Ureter (tissue), 1 donor: ENCODE measurements at places on chromosomes 16 and 17. TPM values are rescaled to one million over a fixed set of nuclear protein-coding genes. Genes with fewer than 3 reads are reported as not detected.

- no peak for DNase-seq
Measured at GRCh38 chr16:84367297-84367680, 1.0 kb upstream of the ATP2C2 start.

DNA sequence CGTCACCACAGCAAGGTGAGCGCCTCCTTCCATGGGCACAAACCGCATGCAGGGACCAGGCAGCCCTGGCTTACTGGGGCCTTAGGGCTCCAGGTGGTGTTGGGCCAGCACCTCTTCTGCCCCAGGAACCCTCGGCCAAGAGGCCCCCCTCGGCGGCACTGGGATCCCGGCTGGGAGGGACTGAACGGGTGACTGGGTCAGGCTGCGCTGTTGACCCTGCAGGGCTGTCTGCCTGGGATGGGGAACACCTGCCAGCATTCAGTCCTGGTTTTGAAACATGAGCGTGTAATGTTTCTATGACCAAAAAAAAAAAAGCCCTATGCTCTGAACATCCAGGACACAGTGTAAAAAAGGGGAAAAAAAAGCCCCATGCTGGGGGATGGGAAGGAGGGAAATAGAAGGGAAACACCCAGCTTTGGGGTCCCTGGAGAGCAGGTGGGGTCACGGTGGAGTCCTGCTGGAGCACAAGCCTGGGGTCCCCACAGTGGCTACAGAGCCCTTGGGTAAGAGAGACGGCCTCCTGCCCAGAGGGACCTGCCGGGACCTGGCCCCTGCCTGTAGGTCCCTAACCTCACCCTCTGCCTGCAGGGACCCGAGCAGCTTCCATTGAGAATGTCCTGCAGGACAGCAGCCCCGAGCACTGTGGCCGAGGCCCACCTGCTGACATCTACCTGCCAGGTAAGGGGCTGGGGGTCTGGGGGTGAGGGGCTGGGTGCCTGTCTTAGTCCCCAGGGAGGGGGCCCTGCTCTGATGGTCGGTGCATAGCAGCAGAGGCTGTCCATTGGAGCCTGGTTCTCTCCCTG lies 9.9 kb upstream of the NUDT16L1 start:
- DNase-seq, result no peak

- DNase-seq, result no peak
Measured at GRCh38 chr17:45106096-45106495, 26.2 kb downstream of the PLCD3 start.

GRCh38 chr16:2008631-2009163 lies 924 bp downstream of the ZNF598 start:
- DNase-seq, result no peak

DNA sequence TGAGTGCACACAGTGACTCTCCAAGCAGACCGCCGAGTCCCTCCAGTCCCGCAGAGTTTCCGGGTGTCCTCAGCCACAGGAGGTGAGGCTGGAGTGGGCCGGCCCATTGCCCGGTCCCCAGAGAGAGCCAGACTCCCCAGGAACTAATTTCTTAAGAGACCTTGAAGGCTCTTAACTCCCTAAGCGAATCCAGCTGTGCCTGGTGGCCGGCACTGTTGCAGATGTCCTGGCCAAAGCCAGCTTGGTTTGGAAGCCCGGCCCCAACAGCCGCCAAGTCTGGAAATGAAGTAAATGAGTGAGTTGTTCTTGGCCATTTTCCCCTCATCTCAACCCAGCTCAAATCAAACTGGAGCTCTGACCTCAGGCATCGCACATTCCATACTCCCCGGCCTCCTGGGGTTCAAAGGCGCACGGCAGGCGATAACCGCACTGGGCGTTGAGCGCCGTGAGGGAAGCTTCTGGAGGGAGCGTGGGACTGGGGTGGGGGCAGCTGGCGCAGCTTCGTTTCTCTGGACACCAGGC lies 42.0 kb downstream of the CMIP start:
- DNase-seq, result no peak

- no peak for DNase-seq
Measured at GRCh38 chr17:9206741-9207332, 185.5 kb downstream of the NTN1 start.

DNA sequence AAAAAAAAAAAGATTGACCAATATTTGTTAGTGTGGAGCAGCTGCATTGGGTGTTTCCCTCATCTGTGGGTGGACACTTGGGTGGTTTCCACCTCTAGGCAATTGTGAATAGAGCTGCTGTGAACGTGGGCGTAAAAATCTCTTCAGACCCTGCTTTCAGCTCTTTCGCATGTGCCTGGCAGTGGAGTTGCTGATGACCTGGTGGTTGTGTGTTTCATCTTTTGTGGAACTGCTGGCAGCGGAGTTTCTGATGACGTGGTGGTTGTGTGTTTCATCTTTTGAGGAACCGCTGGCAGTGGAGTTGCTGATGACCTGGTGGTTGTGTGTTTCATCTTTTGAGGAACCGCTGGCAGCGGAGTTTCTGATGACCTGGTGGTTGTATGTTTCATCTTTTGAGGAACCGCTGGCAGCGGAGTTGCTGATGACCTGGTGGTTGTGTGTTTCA lies 21.4 kb downstream of the ZC3H18 start:
- no peak for DNase-seq

- DNase-seq, result peak; percentile 66
Measured at GRCh38 chr17:40551879-40552768, 13.1 kb downstream of the CCR7 start.

DNA sequence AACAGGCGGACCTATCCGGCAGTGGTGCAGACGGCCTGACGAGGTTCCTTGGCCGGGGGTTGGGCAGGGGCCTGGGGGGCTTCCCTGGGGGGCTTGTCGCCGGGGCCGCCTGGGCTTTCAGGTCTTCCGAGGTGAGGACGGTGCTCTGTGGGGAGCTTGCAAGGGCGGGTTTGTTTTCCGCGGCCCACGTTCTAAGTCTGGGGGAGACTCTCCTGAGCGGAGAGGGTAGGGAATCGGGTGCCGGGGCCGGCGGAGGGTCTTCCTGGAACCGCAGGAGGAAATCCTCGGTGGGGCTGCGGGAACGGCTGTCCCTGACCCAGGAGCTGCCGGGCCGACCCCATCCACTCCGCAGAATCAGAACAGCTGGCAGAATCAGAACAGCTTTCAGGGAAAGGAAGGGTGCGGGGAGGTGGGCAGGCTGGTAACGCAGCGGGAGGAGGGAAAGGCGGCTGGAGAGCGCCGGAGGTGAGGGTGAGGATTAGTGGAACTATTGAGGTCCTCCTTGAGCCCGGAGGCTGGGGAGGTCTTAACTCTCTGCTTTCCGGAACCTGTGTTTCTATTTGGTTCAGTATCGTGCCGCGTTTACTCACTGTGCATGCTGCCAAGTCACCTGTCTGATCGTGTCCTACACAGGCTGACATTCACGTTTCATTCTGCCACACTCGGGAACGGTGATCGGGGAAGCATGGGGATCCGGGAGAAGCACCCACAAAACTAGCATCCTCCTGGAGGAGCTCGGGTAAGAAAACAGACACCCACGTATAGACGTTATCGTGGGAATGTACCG lies 28.9 kb downstream of the CPSF4L start:
- DNase-seq, result peak; percentile 53

GRCh38 chr16:88421301-88421700 lies 31.8 kb upstream of the ZFPM1 start:
- no peak for DNase-seq

DNA sequence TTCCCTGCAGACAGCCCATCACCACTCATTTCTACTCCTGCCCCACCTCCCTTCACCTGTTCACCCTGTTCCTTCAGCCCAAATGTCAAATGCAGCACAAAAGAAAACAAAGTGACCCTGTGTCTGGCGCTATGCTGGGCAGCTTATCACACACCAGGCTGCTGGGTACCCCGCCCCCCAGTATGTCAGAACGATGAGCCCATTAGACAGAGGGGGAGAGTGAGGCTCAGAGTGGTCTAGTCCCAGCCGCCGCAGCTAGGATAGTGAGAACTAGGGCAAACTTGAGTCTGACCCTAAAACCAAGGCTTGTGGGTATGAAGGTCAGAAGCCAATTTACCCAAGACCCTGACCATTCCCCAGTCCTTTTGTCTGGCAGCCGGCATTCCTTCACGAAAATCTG lies 4.0 kb downstream of the TNP2 start:
- no peak for DNase-seq

DNA sequence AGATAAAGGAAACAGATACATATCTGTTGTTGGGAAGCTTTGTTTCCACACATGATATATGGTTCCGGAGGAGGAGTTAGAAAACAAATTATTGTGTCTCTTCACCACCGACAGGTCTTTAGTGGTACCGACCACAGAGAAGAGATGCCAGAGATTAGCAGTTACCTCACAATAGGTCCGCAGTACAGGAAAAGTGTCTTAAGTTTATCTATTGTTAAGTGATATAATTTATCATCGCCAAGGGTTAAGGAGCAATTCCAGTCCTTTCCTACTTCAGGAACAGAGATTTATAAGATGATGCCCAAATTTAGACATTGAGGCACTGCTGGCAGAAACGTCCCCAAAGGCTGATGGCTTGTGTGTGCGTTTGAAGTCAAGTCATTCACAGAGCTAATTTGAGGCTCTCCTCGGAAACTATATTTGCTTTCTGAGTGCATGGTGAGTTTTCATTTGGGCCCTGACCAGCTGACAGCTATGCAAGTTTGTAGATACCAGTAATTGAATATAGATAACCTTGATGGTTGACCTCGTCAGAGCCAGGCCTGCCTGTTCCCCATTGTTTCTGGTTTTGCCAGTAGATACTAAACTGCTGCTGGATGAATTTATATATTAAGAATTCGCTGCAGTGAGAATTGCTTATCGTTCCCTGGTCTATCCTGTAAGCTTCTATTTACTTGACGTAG lies 196.4 kb upstream of the IRX3 start:
- no peak for DNase-seq

GRCh38 chr16:19883296-19883965 lies 1.2 kb downstream of the GPRC5B start:
- DNase-seq, result no peak

DNA sequence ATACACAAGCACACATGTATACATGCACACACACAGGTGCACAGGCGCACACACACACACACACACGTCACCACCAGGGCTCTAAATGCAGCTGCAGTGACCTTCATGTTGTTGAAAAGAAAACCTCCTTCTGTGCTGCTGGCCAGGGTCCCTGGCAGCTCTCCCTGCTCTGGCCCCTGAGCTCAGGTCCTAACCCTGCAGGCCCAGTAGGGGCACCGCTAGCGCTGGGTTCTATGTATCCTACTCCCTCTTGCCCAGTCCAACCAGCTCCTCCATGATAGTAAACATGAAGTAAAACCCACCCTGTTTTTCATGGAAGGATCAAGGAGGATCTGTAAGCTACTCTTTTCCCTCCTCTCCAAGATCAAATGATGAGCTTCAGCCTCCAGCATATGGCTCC lies 172.8 kb downstream of the RBFOX3 start:
- DNase-seq, result no peak

GRCh38 chr17:76014100-76014924 lies 12.8 kb downstream of the EVPL start:
- peak; percentile 70 for DNase-seq

DNA sequence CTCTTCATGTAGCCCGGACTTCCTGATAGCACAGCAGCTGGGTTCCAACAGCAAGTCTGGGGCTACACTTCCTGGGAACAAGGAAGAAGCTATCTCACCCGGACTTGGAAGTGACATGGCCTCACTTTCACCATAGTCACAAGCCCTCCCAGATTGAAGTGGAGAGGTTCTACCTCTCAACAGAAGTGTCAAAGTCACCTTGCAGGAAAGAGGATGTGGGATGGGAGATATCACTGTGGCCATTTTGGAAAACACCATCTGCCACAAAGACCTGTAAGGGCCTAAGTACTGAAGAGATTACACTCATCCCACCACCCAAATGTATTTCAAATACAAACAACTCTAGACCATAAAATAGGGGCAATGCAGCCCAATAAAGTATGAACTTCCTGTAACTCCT lies 29.9 kb upstream of the DHRS7B start:
- DNase-seq, result no peak

DNA sequence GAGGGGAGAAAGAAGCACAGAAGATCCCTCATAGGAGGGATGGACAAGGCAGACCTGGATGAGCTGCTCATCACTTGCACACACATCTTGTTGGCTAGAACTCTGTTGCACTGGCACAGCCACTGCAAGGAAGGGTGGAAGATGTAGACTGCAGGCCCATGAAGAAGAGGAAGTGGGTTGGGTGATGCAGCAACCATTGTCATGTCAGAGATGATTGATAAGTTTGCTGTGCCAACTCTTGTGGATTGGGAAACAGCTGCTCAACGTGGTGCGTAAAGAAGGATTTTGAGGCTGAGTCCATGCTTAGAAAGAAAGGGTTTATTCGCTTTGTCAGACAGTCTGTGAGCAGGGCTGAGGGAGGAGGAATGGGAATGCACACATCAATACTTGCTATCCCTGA lies 161.4 kb upstream of the MPHOSPH6 start:
- no peak for DNase-seq

- DNase-seq, result no peak
Measured at GRCh38 chr17:73750975-73751374, 106.7 kb upstream of the SDK2 start.

GRCh38 chr17:40309031-40309948 lies at the start of gene RARA:
RARA (plus strand) TSS chr17:40309180; CDS start chr17:40331219, 22,039 bp downstream.
- peak; percentile 56 for DNase-seq

The DPEP3 gene
- not detected for total RNA-seq

The AATK gene
- total RNA-seq, result 3.4 TPM

The SEPTIN1 gene
- total RNA-seq, result 8.2 TPM

The PYY gene
- not detected for total RNA-seq

The TENT4B gene
- 17.4 TPM for total RNA-seq

The BIRC5 gene
- 2.0 TPM for total RNA-seq

The KRT9 gene
- not detected for total RNA-seq

The PIRT gene
- total RNA-seq, result not detected

The EFCAB5 gene
- total RNA-seq, result 1.6 TPM

The FN3KRP gene
- 25.7 TPM for total RNA-seq
